ENCODE measurements at places on chromosomes 4 and X.

DNA sequence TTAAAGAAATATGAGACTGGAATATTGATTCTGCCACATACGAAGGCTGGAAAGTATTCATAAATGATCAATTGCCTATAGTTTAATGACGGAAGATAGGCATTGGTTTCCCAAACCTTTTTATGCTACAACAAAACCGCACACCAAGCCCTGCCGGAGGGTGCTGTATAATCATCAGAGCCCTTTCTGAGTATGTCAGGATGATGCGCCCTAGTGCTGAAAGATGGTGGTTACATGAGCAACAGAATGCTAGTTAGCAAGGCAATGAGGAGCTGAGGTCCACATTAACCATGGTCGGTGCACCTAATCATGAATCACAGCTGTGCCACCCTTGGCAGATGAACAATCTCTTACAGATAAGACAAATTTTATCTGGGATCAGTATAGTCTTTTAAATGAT lies 491.1 kb downstream of the PACRGL start:
- DNase-seq: no peak

DNA sequence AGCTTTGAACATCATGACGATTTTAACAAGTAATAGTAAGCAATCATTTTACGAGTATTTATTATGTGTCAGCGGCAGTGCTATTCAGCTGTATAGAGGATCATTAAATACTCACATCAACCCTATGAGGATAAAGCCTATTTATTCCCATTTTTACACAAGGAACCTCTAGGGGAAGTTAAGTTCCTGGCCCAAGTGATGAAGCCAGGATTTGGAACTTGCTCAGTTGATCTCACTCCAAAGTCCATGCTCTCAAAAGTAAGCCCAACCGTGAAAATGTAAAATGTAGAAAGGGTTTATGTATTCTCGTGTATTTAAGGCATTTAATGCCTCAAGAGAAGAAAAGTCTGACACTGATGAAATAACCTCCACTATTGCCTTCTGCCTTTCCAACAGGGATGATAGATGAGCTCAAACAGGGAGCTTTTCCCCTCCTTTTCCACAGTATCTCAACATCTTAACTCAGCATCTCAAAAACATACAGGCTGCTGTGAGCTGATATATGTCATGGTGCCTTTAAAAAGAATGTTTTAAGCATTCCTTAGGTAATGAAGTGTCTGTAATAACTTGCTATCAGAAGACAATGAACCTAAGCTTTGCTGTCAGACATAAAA lies 35.0 kb upstream of the PLA2G12A start:
- DNase-seq: no peak

DNA sequence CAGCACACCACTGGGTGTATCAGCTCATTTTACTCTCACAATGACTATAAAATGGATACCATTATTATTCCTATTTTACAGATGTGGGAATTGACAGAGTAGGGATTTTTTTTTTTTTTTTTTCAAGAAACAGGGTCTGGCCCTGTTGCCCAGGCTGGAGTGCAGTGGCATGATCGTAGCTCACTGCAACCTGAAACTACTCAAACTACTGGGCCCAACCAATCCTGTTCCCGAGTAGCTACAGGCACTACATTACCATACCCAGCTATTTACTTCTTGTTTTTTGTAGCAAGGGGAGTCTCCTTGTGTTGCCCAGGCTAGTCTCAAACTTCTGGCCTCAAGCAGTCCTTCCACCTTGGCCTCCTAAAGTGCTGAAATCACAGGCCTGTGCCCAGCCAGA lies 95.2 kb downstream of the LARP7 start:
- DNase-seq: no peak

DNA sequence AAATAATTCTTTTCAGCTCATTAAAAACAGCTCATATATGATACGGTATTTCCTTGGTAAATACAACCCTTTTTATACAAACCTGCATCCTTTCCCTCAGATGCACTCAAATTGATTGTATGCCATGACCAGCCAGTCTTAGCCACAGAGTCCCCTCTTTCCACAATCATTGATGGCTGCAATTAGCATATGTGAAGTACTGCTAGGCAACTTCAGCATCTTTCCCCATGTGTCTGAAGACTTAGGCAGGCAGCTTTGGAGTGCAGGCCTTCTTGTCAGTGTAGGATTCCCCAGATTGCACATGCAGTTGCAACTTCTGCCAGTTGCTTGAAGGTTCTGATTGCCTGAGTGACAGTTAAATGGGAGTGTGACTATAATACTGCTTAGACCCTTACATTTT lies 15.6 kb upstream of the MBNL3 start:
- no peak for DNase-seq

DNA sequence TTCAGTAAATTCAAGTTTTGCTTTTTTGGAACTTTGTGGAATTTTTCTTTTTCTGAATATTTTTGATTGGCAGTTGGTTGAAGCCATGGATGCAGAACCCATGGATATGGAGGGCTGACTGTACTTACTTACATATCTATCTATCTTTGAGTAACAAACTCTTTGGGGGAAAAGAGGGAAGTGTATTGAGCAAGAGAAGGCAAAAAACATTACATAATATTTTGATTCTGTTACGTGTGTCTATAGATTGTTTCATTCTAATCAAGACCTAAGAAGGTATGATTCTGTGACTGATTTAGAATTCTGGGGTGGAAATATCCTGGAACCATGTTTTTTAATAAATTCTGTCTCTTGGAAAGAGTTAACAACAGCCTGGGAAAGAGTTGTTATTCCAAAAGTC lies 31.5 kb downstream of the GRSF1 start:
- DNase-seq: no peak
